ENCODE measurements at places on chromosomes 4 and X. TPM values are rescaled to one million over a fixed set of nuclear protein-coding genes. Genes with fewer than 3 reads are reported as not detected.

KIT gene
- total RNA-seq, result under 0.01 TPM

NWD2 gene
- total RNA-seq, result under 0.01 TPM

ZNF157 gene
- total RNA-seq, result 0.43 TPM

SOWAHB gene
- total RNA-seq, result not detected

AWAT2 gene
- total RNA-seq, result not detected

CT83 gene
- not detected for total RNA-seq

CLIC2 gene
- 21.0 TPM for total RNA-seq

APELA gene
- total RNA-seq, result not detected

MFAP3L gene
- total RNA-seq, result 1.0 TPM

SSX2B gene
- not detected for total RNA-seq

UGT2B11 gene
- total RNA-seq, result not detected

ZFP92 gene
- total RNA-seq, result under 0.01 TPM

P2RY4 gene
- not detected for total RNA-seq

SOD3 gene
- 22.5 TPM for total RNA-seq

MAPK10 gene
- total RNA-seq, result 39.9 TPM

CFI gene
- 1.8 TPM for total RNA-seq

WAS gene
- total RNA-seq, result 0.26 TPM

OPN1LW gene
- not detected for total RNA-seq

DMRTC1B gene
- not detected for total RNA-seq

LSM6 gene
- total RNA-seq, result 21.0 TPM

GRIA3 gene
- 2.1 TPM for total RNA-seq

DUSP21 gene
- total RNA-seq, result not detected

H2BW2 gene
- total RNA-seq, result not detected

CHRDL1 gene
- 3.8 TPM for total RNA-seq

HSFX4 gene
- total RNA-seq, result not detected

PSAPL1 gene
- total RNA-seq, result not detected

PABPC1L2B gene
- not detected for total RNA-seq

HPGDS gene
- not detected for total RNA-seq

ZXDA gene
- 3.6 TPM for total RNA-seq

GRID2 gene
- total RNA-seq, result not detected

MAGEC1 gene
- total RNA-seq, result not detected

CENPVL1 gene
- total RNA-seq, result not detected

TMEM31 gene
- not detected for total RNA-seq

SLC9A6 gene
- 14.5 TPM for total RNA-seq

C4orf54 gene
- not detected for total RNA-seq

KCTD8 gene
- total RNA-seq, result not detected

IDUA gene
- total RNA-seq, result 14.3 TPM

PFKFB1 gene
- total RNA-seq, result 0.16 TPM

TMPRSS11B gene
- total RNA-seq, result not detected

ZNF711 gene
- 0.69 TPM for total RNA-seq

RAI2 gene
- 1.1 TPM for total RNA-seq

PRPS1 gene
- total RNA-seq, result 40.7 TPM

FAM114A1 gene
- 229 TPM for total RNA-seq

IGSF1 gene
- total RNA-seq, result not detected

TMPRSS11A gene
- total RNA-seq, result not detected

MAGEA9 gene
- total RNA-seq, result not detected

DGAT2L6 gene
- not detected for total RNA-seq

PCDH7 gene
- total RNA-seq, result 78.5 TPM

FUNDC1 gene
- 7.0 TPM for total RNA-seq

FTSJ1 gene
- total RNA-seq, result 27.0 TPM

SLC49A3 gene
- total RNA-seq, result 5.2 TPM

MAGEC2 gene
- total RNA-seq, result not detected

SLITRK2 gene
- total RNA-seq, result not detected

RAB41 gene
- total RNA-seq, result not detected

FANCB gene
- 3.2 TPM for total RNA-seq

SCML1 gene
- total RNA-seq, result 5.5 TPM

Data from bronchial smooth muscle cell (primary cell).